ENCODE measurements at places on chromosomes 5 and 9.

DNA sequence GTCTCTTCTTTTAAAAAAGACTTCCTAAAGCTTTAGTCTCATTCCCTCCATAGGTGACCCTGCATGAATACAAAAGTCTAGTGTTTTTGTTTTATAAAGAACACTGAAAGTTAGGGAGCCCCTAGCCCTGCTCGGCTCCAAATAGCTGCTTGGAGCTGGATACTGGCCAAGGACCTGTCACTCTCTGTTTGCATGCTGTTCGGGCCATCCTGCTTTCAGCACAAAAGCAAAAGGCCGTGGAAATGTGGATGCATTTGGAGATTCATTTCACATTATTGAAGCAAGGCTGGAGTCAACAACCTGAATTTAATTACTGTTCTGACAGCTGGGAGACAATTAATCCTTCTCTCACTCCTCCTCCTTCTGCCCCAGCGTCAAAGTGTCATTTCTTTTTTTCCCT is 151.7 kb upstream of the NMUR2 start:
- no peak for DNase-seq

GRCh38 chr9:74874220-74874619 is 13.5 kb downstream of the TRPM6 start:
- no peak for DNase-seq

DNA sequence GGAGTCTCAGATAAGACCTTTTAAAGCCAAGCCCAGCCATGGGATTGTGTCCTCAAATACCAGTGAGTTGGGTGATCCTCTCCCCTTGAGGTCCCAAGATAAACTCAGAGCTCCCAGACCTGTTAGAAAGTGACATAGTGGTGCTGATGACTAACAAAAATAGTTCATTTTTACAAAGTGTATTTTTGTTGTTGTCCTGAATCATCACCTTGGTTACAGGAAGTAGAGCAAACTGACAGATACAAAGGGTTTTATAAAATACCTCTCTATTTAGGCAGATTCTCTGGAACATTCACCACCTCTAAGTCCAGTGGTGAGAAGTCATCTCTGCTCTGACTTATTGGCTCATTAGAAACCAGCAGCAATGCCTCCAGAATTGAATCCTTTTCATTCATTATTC is 259.3 kb downstream of the CEMIP2 start:
- DNase-seq = no peak

DNA sequence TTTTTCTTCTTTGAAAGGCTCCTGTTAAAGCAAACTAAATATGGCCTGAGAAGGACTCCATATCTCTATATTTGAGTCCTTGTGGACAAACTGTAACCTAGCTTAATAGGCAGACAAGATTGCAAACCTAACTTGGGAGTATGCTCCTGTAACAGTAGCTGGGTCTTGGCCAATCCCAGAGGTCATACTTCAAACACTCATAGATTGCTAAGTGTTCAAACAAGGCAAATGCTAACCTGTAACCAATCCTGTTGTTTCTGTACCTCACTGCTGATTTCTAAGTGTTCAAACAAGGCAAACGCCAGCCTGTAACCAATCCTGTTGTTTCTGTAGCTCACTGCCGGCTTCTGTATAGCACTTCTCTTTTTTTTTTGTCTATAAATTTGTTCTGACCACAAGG is 50.6 kb upstream of the CLK4 start:
- DNase-seq = no peak

DNA sequence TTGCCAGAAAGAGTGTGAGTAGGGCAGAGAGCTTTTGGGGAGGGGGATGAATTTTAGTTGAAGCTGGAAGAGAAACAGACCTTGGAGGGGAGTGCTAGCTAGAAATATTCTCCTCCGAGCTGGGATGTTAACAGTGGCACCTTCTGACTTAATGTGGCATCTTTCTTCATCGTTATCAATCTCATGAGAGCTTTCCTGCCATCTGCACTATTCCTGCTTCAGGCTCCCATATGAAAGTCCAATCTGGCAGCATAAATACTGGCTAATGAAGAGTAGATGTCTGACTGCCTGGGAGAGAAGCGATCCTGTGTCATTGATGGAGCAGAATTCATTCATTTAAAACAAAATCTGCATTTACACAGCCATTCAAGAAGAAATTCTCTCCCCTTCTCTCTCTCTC is 284.5 kb downstream of the TMEM38B start:
- DNase-seq = no peak

DNA sequence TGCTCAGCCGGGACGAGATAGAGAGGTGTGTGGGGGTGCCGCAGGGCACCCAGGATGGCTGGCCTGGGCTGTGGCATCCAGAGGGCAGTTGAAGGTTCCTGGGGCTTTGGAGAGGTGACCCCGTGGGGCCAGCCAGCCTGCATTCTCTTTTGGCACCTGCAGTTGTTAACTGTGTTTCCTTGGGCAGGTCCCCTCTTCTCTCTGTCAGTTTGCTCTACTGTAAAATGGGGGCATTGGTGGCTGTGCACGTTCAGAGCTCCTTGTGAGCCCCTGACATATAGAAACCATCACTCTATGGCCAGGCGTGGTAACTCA is 8.5 kb downstream of the ZDHHC12 start:
- DNase-seq = no peak

GRCh38 chr9:18857769-18858168 is 175.2 kb downstream of the SAXO1 start:
- DNase-seq = no peak
